ENCODE measurements at places on chromosomes 5 and 9. TPM values are rescaled to one million over a fixed set of nuclear protein-coding genes. Genes with fewer than 3 reads are reported as not detected.

DNA sequence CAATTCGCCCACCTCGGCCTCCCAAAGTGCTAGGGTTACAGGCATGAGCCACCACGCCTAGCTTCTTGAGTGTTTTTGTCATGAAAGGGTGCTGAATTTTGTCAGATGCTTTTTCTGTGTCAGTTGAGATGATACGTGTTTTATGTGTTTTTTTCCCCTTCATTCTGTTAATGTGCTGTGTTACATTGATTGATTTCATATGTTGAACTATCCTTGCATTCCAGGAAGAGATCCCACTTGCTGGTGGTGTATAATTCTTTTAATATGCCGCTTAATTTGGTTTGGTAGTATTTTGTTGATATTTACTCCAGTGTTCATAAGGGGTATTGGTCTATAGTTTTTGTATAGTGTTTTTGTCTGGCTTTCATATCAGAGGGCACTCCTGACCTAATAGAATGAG is 13.6 kb downstream of the ZBTB43 start:
- H3K27ac ChIP-seq: no peak overlapping the region
- no peak for DNase-seq
- H3K27me3 ChIP-seq: no peaks in the 10 kb centered on the region
- no peak overlapping the region for H3K4me3 ChIP-seq

- no peaks in the 10 kb centered on the region for H3K4me1 ChIP-seq
- H3K36me3 ChIP-seq: no peaks in the 10 kb centered on the region
- DNase-seq: no peak
- H3K27ac ChIP-seq: no peak overlapping the region
Observed at GRCh38 chr9:70061776-70062175, 18.1 kb downstream of the MAMDC2 start.

DNA sequence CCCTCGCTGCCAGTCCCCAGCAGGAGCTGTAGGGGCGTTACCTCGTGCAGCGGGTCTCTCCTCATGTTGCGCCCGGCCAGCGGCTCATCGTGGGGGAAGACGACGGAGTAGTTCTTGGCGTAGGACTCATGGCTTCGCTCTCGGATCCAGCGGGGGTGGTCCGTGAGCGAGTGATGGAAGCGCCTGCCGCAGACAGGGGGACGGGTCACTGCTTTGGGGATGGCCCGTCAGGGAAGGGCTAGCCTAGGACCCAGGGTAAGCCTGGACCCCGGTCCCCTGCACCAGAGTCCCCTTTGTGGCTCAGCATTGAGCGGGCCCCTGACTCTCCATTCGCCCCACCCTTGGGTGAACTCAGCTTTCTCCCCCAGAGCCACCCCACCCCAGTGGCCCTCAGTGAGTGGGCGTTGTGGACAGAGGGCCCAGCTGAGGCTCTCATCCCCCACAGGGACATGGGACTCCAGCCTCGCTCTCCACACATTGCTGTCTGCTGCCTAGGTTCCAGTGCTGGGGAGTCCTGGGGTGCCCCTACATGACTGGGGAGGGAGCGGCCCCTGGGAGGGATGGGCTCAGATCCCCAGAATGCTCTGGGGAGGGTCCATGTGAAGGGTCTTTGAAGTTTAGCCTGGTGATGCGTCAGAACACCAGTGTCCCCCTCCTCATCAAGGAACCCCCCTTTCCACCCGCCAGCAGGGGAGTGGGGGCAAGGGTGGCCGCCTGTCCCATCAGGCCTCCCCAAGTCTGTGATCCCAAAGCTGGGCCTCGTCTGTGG is 29.7 kb downstream of the SARDH start:
- H3K27me3 ChIP-seq: peaks cover 63% of the 10 kb centered on the region
- no peak overlapping the region for H3K27ac ChIP-seq
- no peak for DNase-seq
- H3K4me1 ChIP-seq: no peaks in the 10 kb centered on the region

C8G gene
- 4.4 TPM for total RNA-seq

DNA sequence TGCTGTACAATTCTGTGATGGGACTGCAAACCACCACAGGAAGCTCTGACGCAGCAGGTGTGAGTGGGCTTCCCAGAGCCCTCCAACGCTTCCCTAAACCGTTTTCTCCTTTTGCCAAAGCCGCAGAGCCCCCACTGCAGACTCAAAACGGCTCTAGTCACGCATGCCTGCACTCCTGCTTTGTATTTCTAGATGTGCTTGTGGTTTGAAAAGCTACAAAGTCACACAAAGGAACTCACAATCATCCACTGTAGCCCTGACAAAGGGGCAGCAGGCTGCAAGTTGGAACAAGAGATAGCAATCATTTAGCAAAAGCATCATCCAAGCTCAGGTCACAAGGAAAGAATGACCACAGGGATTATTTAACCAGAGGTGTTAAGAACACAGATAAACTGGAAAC is 79.3 kb downstream of the PTPN3 start:
- no peak overlapping the region for H3K4me3 ChIP-seq
- H3K4me1 ChIP-seq: no peaks in the 10 kb centered on the region
- no peak for DNase-seq
- no peak overlapping the region for H3K27ac ChIP-seq
- H3K27me3 ChIP-seq: no peaks in the 10 kb centered on the region
- peaks cover 34% of the 10 kb centered on the region for H3K36me3 ChIP-seq

DNA sequence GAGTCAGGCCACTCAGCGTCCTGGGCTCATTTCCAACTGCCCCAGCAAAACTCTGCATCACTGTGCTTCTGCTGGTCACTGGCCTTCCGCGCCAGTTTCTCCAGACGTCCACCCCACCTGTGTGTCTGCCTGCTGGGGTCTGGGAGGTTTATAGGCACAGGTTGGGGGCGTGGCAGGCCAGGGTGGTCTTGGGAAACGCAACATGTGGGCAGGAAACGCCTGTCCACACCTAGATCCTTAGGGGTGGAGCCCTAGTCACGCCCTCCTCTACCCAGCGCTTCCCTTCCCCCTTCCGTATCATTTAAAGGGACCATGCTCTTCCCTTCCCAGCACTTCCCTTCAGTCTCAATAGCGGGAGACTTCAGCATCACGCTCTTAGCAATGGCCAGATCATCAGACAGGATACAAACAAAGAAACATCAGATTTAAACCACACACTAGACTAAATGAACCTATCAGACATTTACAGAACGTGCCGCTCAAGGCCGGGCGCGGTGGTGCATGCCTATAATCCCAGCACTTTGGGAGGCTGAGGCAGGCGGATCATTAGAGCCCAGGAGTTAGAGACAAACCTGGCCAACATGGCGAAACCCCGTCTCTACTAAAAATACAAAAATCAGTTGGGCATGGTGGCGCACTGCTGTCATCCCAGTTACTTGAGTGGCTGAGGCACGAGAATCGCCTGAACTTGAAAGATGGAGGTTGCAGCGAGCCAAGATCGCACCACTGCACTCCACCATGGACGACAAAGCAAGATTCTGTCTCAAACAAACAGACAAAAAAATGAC is 11.8 kb upstream of the BTNL9 start:
- no peak overlapping the region for H3K4me3 ChIP-seq
- H3K27ac ChIP-seq: no peak overlapping the region
- no peaks in the 10 kb centered on the region for H3K36me3 ChIP-seq
- H3K4me1 ChIP-seq: no peaks in the 10 kb centered on the region
- H3K27me3 ChIP-seq: peaks cover 26% of the 10 kb centered on the region

DNA sequence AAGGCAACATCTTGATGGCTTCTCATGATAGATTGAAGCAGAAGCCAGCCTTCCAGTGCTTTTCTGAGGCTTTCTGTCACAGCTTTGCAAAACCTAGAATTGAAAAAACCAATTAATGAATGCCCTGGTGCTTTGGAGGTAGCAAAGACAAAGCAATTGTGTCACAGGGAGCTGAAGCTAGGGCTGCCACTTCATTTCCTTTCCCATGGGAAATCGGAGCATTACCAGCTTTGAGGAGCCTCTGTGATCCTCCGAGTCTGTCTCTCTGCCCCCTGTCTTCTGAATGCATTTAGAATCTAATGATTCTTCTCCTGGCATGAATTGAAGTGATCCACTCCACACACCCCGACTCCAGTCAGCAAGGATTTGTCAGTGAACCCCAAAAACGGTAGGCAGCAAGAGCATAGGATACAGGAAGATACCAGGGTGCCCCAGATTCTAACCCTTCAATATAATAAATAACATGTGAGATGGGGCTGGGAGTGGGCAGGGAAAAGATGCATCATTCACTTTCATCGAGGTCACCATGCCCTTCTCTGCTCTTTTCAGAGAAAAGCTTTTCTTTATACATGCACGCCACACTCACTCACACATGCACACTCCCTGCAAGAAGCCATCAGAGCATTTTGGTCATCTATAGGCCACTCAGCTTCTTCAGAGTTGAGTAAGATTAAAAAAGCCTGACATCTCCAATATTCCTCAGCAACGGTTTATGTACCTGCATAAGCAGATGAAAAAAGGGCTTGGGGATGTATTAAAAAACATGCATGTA is 247.7 kb upstream of the ZNF462 start:
- no peaks in the 10 kb centered on the region for H3K4me1 ChIP-seq
- no peak for DNase-seq
- no peak overlapping the region for H3K4me3 ChIP-seq
- no peaks in the 10 kb centered on the region for H3K27me3 ChIP-seq

TAL2 gene
- not detected for total RNA-seq

DNA sequence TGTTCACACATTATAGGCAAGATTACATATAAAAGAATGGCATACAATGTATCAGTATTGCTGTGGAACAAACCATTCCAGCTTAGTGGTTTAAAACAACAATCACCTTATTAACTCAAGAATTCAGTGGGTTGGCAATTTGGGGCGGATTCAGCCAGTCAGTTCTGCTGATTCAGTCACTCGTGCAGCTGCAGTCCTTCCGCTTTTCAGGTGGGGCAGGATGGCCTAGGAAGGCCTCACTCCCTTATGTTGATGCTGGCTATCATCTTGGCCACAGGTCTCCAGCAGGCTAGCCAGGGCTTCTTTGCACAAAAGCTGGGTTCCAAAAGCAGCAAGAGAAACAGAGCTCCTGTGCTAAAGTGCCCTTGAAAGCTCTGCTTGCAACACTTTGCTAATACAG is 150.6 kb downstream of the MCTP1 start:
- H3K4me1 ChIP-seq: no peaks in the 10 kb centered on the region
- no peak overlapping the region for H3K4me3 ChIP-seq
- no peaks in the 10 kb centered on the region for H3K36me3 ChIP-seq

PCDHGA5 gene
- 0.20 TPM for total RNA-seq

DNA sequence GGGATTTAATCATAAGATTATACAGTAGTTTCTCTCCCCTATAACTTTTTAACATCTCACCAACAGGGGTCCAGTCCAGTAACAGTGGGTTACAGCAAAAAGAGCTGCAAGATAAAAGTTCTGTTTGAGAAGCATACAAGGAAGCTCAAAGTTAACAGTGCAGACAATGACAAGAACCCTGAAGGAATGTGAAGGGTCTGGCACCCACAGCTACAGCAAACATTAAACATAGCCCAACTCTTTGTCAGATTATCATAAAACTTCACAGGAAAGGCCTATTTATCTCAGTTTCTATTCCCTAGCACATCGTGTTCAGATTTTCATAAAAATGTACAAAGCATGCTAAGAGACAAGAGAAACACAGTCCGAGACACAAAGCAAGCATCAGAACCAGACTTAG is 309.4 kb downstream of the DIRAS2 start:
- no peak overlapping the region for H3K4me3 ChIP-seq
- H3K4me1 ChIP-seq: peaks cover 37% of the 10 kb centered on the region
- no peaks in the 10 kb centered on the region for H3K27me3 ChIP-seq
- no peaks in the 10 kb centered on the region for H3K36me3 ChIP-seq

GRCh38 chr5:97838214-97838613 is 655.2 kb upstream of the RIOK2 start:
- no peak overlapping the region for H3K27ac ChIP-seq
- no peak overlapping the region for H3K4me3 ChIP-seq
- peaks cover 3% of the 10 kb centered on the region for H3K27me3 ChIP-seq
- peaks cover 10% of the 10 kb centered on the region for H3K4me1 ChIP-seq

MIGA2 gene
- 40.7 TPM for total RNA-seq

DNA sequence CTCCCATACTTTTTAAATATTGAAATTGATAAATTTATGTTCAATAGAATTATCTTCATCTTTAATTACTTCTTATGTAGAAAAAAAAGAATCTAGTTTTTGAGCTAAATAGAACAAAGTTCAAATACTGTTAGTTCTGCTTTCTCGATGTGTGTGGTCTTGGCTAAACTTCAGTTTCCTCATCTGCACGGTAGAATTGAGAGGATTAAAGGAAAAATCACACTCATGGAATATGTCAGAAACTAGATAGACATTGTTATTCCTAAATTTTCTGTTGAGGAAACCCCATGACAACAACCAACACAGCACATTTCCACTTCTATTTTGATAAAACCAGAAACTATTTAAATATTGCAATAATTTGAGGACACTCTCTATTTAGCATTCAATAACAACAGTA is 100.3 kb downstream of the MUSK start:
- no peak for DNase-seq
- no peak overlapping the region for H3K27ac ChIP-seq
- H3K4me3 ChIP-seq: no peak overlapping the region
- H3K4me1 ChIP-seq: no peaks in the 10 kb centered on the region
- H3K36me3 ChIP-seq: no peaks in the 10 kb centered on the region

DNA sequence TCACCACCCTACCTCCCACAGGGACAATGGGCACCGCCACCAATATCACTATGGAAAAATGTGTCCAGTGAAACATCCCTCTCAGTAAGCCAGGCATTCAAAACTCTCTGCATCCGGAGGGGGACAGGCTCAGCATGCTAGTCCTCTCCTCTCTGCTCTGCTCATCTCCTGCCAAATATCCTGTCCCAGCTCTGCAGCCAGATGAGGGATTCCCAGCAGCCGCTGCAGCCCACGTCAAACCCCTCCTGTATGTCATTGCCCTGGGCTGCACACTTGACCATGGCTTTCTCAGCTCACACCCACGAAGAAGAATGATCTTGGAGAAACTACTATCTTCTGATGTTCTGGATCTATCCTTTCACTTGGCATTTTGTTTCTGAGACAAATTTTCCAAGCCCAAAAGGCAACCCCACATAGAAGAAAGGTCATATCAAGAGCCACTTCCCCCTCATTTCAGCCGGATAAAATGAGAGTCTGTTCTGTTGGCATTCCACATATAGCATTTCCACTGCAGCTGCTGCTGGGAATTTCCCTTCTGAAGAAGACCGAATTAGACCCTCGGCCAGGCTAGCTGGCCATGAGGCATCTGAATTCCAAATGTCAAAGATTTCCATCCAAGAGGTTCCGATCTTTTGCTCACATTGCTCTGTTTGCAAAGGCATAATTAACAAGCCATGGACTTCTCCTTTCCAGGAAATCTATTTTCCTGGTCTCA is 338.0 kb downstream of the ACTL7B start:
- no peak overlapping the region for H3K27ac ChIP-seq
- DNase-seq: no peak
- no peaks in the 10 kb centered on the region for H3K27me3 ChIP-seq
- H3K4me1 ChIP-seq: no peaks in the 10 kb centered on the region
- no peak overlapping the region for H3K4me3 ChIP-seq

TRPM3 gene
- total RNA-seq: 0.26 TPM

KIF4B gene
- 0.13 TPM for total RNA-seq

ATOX1 gene
- 201 TPM for total RNA-seq

Data from PC-9 (cell line).